ENCODE measurements at places on chromosomes 1 and 21.

GRCh38 chr1:94339206-94339927 is 78.8 kb upstream of the ABCD3 start:
- DNase-seq: no peak

- no peak for DNase-seq
Observed at GRCh38 chr1:100606438-100606837, 68.5 kb downstream of the GPR88 start.

DNA sequence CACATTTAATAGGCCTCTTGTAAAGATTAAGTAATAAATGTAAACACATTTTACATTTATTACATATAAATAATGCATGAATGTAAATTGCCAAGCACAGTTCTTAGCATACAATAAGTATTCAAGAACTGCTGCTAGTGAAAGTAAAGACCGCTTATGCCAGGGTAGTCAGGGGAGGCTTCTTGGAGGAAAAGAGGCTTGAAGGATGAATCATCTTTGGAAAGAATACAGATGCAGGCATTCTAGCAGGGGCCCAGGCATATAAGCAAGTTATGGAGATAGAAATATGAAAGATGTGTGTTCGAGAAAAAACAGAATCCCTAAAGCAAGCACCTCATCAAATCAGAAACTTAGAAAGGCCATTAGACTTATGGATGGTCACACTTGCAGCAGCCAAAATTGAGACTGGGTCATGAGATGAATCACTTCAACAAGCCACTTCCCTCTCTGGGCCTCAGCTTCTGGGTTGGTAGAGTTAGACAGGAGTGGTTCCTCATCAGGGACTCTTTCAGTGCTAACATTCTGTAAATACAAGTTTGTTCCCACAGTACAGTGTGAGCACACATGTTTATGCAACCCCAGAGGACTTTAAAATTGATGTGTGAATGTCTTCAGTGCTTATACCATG is 79.8 kb upstream of the ROR1 start:
- no peak for DNase-seq

GRCh38 chr1:44812822-44813543 is 4.7 kb downstream of the BTBD19 start:
- DNase-seq: no peak

DNA sequence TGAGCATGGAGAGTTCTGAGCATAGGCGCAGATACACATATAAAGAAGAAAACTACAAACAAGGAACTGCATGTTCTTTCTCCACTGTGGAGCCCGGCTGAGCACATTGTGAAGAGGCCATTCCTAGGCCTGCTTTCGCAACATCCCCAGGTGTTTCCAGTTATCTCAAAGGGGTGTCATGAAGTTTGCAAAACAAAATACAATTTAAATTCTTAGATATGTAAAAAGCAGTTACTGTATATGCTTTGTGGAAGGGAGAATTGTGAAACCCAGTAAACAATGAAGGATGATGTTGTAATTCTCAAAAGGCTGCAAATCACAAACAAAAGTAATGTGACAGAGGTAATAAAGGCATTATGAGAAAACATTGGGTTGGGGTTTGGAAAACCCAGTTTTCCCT is 98.6 kb upstream of the ZNF644 start:
- no peak for DNase-seq

GRCh38 chr1:4452701-4453100 is 201.7 kb upstream of the AJAP1 start:
- no peak for DNase-seq

- no peak for DNase-seq
Observed at GRCh38 chr1:26745191-26745590, 42.6 kb upstream of the PIGV start.

GRCh38 chr1:155071701-155072100 is 6.9 kb upstream of the EFNA3 start:
- no peak for DNase-seq

DNA sequence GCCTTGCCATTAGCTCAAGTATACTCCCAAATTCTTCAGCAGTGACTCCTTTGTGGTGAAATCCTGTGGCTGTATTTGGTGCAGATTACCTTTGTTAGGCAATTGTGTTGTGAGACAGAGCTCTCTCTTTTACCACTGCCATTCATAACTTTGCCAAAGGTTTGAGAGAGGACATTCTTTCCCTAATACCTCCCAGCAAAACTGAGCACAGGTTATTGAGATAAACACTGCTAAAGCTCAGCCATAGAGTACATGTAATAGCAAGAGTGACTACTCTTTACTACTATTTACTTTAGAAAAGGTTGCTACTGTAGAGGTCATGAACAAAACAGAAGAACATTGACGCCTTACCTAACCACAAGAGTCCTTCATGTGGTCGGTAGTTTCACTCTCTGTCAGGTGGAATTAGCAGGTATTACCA is 514.0 kb upstream of the ADAMTS5 start:
- no peak for DNase-seq

DNA sequence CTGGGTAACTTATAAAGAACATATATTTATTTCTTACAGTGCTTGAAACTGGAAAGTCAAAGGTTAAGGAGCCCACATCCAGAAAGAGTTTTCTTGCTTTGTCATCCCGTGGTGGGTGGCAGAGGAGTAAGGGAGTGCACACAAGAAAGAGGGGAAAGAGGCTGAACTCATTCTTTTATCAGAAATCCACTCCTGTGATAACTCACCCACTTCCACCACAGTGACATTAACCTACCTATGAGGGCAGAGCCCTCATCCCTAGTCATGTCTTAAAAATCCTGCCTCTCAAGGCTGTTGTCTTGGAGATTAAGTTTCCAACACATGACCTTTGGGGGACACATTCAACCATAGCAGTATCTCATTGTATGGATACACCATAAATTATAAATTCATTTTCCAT is 32.5 kb upstream of the RGS4 start:
- DNase-seq: no peak

GRCh38 chr1:159889821-159890252 is 10.1 kb downstream of the CFAP45 start:
- no peak for DNase-seq
